ENCODE measurements at places on chromosomes 6 and 20. TPM values are rescaled to one million over a fixed set of nuclear protein-coding genes. Genes with fewer than 3 reads are reported as not detected.

DNA sequence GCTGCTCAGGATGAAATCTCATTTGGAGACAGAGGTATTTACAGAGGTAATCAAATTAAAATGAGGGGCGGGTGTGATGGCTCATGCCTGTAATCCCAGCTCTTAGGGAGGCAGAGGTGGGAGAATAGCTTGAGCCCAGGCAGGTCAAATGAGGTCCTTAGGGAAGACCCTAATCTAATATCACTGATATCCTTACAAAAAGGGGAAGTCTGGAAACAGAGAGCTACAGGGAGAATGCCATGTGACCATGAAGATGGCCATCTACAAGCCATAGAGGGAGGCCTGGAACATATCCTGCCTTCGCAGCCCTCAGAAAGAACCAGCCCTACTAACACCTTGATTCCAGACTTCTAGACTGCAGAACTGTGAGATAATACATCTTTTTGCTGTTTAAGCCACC lies 8.3 kb downstream of the MTCL3 start:
- no peak for DNase-seq

SSTR4 gene
- not detected for polyA plus RNA-seq

- no peak for DNase-seq
Observed at GRCh38 chr6:20386218-20386617, 15.5 kb upstream of the E2F3 start.

- DNase-seq: no peak
Observed at GRCh38 chr6:142954844-142955243, 9.9 kb upstream of the HIVEP2 start.

CGA gene
- polyA plus RNA-seq: 2.9 TPM

DNA sequence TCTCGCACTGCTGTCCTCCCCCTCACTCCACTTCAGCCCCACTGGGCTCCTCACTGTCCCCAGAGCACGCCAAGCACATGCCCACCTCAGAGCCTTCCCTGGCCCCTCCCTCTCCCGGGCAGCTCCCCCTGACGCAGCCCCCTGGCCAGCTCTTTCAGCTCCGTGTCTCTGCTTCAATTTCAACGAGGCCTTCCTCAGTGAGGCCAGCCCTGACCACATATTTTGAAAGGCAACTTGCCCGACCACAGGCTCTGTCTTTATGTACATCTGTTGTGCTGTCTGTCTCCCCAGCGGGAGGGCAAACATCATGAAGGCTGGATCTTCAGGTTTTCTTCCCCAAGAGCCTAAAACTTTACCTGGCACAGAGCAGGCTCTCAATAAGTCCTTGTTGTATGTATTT lies 44.6 kb downstream of the JPH2 start:
- no peak for DNase-seq

RNF144B gene
- polyA plus RNA-seq: 20.5 TPM

DNA sequence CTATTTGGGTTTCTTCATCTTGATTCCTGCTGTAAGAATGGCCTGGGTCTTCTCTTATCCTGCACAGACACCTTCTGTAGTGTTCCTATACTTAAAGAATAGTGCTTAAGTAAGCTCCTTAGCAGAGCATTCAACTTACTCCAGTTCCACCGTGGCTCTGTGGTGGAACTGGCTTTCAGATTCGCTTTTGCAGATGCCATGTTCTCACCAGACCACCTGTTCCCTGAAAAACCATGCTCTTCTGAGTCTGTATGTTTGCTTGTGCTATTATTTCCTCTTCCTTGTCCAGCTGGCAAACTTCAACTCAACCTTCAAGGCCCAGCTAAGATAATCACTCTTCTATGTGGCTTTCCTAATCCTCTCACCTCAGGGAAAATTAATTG lies 4.9 kb downstream of the ELMO2 start:
- DNase-seq: no peak

LPA gene
- polyA plus RNA-seq: 0.14 TPM

DNA sequence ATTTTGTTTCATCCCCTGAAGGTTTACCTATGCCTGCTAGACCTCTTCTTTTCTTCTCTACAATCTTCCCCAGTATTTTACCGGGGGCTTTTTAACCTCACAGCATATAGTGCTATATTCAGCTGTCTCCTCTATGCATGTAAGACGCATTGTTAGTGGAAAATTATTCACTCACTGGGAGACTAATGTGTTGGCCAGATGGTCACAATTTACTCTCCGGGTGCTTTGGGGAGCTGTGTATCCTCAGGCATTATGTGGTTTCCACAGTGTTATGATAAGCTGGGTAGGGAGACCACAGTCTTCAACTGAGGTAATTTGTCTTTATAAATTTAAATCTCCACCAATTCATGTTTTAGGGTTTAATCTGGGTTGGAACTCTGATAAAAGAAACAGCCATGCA lies 553.8 kb upstream of the PTCHD4 start:
- no peak for DNase-seq
